Endodermal cell (in vitro differentiated cells): ENCODE measurements at places on chromosomes 3 and 15. TPM values are rescaled to one million over a fixed set of nuclear protein-coding genes. Genes with fewer than 3 reads are reported as not detected.

DNA sequence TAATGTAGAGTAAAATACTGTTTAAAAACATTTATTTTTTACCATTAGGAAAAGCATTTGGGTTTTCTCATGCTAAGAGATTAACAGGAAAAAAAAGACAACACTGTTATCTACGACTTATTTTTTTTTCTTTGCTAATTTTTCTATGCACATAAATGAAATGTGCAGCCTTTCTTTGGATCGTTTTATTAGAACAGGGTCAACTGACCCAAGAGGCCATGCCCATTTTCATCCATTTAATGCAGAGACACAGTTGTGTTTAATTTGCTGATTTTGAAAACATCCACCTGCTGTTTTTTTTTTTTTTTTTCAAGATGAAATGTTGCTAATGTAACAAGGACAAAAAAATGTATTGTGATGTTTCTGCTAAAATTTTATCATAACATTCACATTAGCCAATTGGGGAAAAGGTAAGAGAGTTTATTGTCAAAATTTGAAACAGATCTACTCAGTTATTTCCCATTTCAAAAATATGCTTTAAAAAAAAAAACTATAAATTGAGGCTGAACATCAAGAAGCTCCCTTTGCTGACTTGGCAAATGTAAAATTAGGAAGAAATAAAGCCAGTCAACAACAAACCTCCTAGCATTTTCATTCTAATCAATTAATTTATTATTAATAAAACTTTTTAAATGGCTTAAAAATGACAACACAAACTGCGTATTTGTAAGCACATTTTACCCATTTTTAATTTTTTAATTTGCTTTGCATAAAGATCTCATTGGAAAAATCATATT lies 485.2 kb downstream of the ROBO2 start:
- DNase-seq: no peak

DNA sequence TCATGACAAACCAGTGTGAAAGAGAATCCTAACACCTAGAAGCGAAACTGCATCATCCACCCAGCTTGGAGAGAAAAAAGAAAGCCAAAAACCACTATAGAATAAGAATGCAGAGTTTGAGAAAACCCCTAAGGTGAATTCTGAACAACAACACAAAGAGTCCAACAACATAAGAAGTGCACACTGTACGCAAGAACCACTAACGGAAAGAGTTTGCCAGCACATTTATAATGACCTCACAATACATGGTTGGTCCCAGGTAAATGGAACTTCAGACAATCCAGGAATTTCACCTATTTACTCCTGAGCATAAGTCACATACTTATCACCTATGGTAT lies 128.3 kb upstream of the BHLHE40 start:
- DNase-seq: no peak

DNA sequence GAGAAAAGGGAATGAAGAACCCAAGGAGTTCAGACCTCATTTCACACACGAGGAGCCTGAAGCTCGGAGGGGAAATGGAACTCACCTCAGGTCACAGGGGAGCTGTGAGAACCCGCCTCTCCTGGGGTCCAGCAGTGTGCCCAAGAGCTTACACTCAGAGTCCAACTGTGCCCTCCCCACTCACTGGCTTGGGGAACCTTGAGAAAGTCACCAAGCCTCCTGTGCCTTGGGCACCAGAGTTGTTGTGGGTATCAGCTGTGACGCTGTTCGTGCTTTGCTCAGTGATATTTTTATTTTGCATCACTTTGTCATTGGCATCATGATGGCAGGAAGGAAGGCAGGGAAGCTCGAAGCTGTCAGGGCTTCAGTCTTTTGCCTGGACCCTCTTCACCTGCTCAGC lies 83.4 kb downstream of the TLE3 start:
- peak; percentile 42 for DNase-seq

GRCh38 chr15:96893159-96893906 lies 562.8 kb downstream of the NR2F2 start:
- DNase-seq: peak; percentile 73

- no peak for DNase-seq
Observed at GRCh38 chr3:142754494-142754893, 30.7 kb downstream of the TRPC1 start.

- DNase-seq: no peak
Observed at GRCh38 chr3:38457111-38458003, 3.7 kb downstream of the ACVR2B start.

GRCh38 chr3:49158103-49158709 lies 7.9 kb downstream of the CCDC71 start:
- DNase-seq: peak; percentile 90

GRCh38 chr3:27681249-27681748 lies 40.8 kb downstream of the EOMES start:
- peak; percentile 59 for DNase-seq

DNA sequence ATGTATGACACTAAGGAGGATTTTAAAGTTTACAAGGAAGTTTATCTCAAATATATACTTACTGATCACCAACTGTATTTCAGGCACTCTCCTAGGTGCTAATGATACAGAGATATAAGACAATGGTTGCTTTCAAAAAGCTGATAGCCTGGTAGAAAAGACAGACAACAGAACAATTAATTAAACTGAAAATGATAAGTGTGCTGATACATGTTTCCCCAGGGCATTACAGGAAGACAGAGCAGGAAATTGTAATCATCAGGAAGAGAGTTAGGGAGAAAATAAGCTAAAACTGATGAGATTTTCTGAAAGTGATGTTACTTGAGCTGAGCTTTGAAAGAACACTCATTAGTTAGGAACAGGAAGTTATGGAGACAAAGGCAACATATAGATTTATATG lies 229.7 kb downstream of the RSRC1 start:
- no peak for DNase-seq

GRCh38 chr3:159734681-159735080 lies 254.0 kb upstream of the IL12A start:
- DNase-seq: no peak

The MANF gene
- total RNA-seq: 225 and 234 TPM in 2 replicates

The XIRP1 gene
- not detected in 2 replicates for total RNA-seq

The IRAK2 gene
- total RNA-seq: 0.40 to 0.66 TPM (median 0.44 TPM) in 3 replicates

The MUC4 gene
- 0.23 to 0.42 TPM (median 0.35 TPM) in 3 replicates for total RNA-seq

The IMPG2 gene
- total RNA-seq: 0.26 and 0.27 TPM in 2 replicates

The BSN gene
- 1.7 and 2.5 TPM in 2 replicates for total RNA-seq

The LIPH gene
- 0.68 to 2.3 TPM (median 2.1 TPM) in 3 replicates for total RNA-seq
